ENCODE measurements at places on chromosomes 12 and 14. TPM values are rescaled to one million over a fixed set of nuclear protein-coding genes. Genes with fewer than 3 reads are reported as not detected.

The DBX2 gene
- total RNA-seq = not detected

The RAD9B gene
- 0.19 TPM for total RNA-seq

The CLEC4A gene
- not detected for total RNA-seq

The ASPG gene
- not detected for total RNA-seq

All from hair follicular keratinocyte (primary cell).